ENCODE measurements at places on chromosomes 12 and 14.

GRCh38 chr14:71168564-71169427, 261.5 kb downstream of the PCNX1 start:
- no peak for DNase-seq

- no peak for DNase-seq
These were observed 5.7 kb downstream of the RITA1 start for GRCh38 chr12:113191227-113191626.

DNA sequence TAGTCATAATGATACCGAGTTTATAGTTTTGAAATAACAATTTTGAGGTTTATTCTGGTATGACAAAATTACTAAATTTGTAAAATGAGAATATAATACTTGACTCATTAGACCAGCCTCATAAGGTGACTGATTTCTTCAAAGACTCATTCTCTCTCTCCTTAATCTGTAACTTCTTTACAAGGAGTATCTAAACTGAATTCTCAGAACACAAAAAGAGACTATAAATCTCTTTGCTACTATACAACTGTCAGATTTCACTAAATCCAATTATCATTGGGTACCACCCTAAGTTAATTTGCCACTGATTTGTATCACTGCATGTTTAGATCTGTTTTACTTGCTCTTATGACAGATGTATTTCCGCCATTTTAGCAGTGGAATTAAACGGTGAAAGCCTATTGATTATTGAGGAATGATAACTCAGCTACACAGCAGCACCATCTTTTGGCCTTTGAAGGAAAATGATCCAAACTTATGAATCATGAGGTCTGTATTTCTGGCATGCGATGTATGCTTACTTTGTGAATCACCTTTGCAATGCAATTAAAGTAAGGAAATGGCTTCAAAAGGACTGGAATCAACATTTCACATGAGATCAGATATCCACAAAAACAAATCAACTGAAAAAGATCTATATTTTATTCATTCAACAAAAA, 161.2 kb downstream of the RERGL start:
- no peak for DNase-seq

DNA sequence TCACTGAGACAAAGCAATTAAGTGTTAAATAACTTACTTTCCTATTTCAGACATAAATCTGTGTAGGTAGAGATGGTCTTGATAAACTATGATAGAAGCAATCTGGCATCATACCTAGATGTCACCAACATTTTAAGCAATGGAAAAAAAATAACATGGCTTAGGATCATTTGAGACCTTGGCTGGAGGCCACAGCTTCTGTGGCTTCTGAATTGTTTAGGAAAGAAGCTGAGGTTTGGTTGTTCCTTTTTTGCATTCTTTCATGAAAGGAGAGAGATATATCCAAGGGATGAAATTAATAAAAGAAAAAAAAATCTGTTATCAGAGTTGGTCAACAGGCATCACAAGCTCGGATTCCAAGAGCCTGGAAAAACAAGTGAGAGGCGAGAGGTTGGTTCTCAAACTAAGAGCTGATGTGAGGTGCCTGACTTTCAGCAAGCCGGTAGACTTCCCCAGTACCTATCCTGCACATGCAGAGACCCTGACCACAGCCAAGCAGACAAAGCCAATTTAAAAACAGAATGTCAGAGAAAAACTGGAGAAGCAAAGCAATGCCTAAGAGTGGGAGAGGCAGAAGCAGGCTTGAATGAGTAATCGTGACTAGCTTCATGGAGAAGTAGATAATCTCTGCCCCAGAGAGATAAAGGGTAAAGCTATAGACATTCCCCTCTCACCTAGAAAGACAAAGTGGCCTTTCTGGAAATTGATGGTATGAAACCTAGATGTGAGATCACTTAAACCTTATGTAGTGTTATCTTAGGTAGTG, 43.4 kb upstream of the ST8SIA1 start:
- DNase-seq = no peak

DNA sequence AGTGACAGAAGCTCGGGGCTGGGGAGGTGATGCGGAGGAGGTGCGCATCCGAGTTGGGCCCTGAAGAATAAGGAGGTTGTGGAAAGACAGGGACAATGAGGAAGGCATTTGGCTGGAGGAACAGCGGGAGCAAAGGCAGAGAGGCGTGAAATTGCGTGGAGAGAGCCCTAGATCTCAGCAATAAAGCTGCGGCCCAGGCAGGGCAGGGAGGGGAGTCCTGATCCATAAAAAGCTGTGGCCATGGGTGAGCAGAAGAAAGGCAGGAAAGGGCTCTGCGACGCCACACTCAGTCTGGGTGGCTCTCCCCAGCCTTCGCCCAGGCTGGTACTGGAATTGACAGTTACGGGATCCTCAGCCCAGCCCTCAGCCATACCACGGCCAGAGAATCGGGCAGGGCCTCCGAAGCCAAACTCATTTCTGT, 2.2 kb downstream of the FIGNL2 start:
- no peak for DNase-seq

DNA sequence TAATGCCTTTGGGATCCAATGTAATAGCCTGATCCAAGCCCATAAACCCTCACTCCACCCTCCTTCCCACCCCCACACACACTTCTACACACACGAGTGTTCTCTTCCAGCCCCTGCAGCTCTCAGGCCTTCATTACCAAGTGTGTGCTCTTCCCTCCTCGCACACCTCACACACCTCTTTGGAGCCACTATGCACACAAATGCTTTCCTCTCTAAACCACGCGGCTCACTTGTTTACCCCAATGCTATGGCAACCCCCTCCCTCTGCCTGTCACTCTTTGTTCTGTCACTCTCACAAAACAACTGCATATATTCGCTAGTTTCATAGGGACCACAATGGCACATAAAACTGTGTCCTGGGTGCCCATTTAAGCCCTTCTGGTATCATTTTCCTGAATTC, 35.1 kb downstream of the PPP2R5E start:
- DNase-seq = no peak

DNA sequence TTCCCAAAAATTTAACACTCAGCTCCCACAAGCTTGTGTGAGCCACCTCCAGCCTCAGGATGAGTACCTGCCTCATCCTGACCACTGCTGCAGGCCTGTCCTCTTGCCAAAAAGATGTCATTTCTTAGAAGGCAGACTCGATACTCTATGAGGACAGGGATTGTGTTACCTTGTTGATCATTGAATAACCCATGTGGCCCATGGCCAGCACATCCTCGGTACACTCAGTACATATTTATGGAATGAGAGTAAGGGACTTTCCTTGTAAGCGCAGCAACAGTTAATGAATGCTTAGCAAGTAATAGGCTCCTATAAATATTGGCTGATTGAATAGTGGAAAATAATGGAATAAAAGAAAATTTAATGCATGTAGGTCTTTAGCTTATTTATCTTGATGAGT, 15.3 kb upstream of the DGLUCY start:
- no peak for DNase-seq

DNA sequence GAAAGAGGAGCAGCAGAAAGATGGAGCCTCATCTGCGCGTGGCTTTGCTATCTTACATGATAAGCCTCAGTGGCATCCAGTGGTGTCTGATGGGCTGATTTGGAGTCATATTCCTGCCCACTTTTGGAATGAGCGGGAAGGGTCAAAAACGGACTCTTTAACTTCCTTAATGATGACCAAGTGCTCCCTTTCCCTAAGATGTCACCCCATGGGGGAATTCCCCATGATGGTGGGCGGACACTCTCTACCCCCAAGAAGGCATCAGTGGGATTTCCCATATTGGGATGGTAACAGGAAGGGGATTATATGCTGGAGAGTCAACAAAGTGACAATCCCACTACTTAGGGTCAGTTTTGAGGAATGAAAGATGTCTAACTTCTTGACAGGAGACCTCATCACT, 110.9 kb downstream of the GPATCH2L start:
- no peak for DNase-seq

DNA sequence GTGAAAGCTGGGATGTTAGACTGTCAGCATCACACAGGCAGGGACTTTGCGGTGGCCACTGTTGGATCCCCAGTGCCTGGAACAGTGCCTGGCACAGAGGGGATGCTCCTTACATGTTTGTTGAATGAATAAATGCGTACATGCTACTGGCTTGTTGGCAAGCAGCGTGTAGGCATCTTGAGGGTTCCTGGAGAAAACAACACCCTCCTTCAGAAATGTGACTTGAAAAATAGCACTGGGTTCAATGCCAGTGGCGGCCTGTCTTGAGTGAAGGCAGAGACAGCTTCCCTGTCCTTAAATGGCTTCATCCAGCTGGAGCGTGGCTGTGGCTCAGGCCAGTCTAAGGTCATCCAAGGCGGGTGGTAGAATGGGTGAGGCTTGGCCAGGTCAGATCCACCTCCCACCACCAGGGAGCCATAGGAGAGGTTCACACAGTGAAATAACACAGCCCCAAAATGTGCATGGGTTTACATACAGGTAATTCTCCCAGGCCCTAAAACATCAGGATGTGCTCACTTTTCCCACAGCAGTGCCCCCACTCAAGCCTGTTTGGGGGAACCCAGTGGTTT, 171.4 kb downstream of the PHETA1 start:
- no peak for DNase-seq
